Activated CD4-positive, CD25-positive, alpha-beta regulatory T cell treated with anti-CD3 and anti-CD28 coated beads, Interleukin-2, amount 50 U/mL, for 24 hours (primary cell): ENCODE measurements at places on chromosomes 5 and 9.

DNA sequence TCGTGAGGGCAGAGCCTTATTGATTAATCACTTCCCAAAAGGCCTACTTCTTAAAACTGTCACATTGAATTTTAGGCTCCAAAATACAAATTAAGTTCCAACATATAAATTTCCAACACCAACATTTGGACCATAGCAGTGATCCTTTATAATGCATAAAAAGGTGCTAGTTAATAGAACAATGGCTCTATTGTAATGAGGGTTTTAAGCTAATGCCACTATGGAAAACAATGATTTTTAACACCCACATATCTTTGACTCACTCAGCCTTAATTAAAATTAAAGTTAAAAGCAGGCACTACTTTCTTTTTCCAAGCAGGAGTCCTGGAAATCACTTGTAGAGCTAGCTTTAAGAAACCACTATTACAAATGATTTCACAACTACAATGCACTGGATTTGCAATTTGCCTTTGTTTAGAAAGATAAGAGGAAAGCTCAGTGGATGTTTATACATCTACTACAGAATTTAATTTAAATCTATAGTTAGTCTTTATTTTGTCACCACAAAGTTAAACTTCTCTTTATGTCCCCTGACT, 41.8 kb downstream of the DPYSL3 start:
- ATAC-seq = no peak

GRCh38 chr9:93187574-93187973, 3.6 kb downstream of the WNK2 start:
- ATAC-seq = no peak

DNA sequence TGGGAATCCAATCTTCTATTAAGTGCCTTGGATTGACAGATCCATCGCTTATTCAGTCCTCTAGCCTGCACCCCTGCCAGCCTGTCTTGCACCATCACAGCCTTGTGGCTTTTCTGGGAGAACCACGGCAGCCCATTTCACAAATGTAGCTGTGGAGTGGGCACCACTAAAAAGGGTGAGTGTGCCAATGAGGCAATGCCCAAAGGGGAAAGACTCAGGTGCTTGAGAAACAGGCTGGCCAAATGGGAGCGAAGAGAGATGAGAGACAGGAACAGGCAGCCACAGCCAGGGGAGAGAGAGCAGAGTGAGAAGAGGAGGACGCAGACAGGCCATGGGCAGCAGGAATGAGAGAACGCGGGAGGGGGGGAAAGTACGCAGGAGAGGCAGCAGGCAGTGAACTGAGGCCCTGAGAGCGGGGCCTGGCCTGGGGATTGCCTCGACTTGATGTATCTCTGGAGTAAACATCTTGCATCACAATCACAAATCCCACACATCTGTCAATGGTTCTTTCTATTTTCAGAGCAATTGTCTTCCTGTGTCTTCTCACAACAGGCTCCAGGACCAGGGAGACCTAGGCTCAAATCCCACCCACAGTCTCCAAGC, 173.1 kb downstream of the SYK start:
- ATAC-seq = no peak

DNA sequence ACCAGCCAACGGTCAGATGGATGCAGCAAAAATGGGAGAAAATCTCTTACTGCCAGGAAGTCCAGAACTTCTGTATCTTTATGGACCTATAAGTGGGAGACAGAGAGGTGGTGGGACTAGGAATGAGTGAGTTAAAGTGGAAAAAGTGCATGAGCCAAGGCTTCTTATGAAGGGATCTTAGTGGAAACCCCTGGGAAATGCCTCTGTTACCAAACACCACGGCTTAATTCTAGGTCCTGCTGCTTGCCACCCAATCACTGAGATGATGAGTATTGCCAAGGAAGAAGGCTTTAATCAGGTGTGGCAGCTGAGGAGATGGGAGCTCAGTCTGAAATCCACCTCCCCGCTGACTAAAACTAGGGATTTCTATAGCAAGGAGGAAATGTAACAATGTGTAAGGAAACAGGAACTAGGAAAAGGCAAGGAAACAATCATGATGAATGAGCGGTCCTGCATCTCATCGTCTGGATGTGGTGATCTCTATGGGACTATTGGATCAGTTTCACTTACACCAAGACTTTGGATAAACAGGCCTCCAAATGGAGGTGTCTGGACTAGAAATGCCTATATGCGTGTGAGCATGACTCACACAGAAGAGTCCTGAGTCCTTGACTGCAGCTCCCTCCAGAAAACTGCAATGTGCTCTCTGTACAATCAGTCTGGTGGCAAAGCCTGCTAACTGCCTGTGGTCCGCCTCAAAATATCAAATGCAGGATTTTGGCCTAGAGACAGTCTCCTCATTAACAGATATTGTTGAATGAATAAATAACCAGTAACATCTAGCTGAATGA, 98.2 kb upstream of the PRR16 start:
- ATAC-seq = no peak
